ENCODE measurements at places on chromosomes 12 and 14.

- DNase-seq, result no peak
These were observed 47.9 kb upstream of the ATF7IP start for GRCh38 chr12:14317362-14318146.

- no peak for DNase-seq
These were observed 85.8 kb upstream of the BCAT1 start for GRCh38 chr12:25034676-25035075.

DNA sequence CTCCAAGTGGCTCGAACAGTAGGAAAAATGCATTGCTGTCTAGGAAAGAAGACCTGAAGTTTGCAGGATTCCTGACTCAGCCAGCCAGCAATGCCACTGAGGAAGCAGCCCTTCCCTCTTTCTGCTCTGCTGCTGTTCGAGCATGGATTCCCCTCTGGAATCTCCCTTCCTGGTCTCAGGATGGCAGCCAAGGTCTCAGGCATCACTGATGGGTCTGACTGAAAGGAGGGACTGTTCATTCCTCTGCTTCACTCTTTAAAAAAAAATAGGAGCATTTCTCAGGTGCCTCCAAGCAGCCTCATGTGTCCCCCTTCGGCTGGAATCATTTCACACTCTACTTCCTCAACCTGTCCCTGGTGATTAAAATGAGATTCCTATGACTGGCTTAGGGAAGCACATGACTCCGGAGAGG lies 62.4 kb downstream of the SLC15A4 start:
- DNase-seq, result no peak

GRCh38 chr14:33842299-33842698 lies 108.6 kb downstream of the EGLN3 start:
- no peak for DNase-seq

GRCh38 chr12:109727746-109728726 lies 14.4 kb downstream of the FAM222A start:
- no peak for DNase-seq

Data from KBM-7 (cell line).